NCI-H2171 (cell line): ENCODE measurements at places on chromosomes 2 and 18.

DNA sequence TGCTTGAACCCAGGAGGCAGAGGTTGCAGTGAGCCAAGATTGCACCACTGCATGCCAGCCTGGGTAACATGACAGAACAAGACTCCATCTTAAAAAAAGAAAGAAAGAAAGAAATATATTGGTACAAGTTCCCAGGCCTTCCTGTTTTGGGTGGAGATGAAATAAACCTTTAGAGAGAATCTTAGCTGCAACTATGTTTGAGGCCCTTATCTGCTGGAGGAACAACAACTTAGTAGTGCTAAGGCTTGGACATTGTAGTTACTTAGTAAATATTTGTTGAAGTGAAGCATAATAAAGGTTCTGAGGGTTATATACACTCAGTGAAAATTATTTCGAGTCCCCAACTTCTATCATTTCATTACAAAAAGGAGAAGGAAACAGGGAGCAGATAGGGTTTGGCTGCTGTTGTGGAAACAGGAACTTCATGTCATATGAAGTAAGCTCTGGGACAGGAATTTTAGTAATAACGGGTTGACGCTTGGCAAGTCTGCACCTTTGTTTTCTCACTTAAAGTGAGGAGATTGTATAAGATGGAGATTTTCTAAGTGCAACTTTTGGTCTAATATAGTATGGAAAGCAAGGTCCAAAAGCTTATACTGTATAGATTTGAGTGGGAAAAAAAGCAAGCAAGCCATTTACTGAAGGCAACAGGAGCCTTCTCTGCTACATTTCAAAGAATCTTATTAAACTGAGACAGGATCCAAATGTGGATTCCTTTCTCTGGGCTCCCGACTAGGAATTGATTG is 40.0 kb upstream of the AGPS start:
- DNase-seq = no peak

DNA sequence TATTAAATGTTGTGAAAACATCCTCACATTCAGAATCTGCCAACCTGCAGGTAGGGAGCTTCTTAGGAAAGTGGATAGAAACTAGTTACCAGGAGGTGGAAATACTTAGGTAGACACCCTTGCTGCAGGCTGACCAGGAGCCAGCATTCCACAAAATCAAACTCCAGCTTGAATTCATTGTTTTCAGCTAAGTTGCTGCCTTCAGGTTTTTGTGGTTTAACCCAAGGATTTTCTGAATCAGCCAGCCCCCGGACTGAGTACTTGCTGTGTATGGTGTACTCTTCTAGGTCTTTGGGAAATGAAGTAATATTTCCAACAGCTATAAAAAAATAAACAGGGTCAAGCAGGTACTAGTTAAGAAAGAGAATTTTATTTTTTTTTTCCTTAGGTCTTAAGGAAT is 192.1 kb upstream of the CHST9 start:
- no peak for DNase-seq

DNA sequence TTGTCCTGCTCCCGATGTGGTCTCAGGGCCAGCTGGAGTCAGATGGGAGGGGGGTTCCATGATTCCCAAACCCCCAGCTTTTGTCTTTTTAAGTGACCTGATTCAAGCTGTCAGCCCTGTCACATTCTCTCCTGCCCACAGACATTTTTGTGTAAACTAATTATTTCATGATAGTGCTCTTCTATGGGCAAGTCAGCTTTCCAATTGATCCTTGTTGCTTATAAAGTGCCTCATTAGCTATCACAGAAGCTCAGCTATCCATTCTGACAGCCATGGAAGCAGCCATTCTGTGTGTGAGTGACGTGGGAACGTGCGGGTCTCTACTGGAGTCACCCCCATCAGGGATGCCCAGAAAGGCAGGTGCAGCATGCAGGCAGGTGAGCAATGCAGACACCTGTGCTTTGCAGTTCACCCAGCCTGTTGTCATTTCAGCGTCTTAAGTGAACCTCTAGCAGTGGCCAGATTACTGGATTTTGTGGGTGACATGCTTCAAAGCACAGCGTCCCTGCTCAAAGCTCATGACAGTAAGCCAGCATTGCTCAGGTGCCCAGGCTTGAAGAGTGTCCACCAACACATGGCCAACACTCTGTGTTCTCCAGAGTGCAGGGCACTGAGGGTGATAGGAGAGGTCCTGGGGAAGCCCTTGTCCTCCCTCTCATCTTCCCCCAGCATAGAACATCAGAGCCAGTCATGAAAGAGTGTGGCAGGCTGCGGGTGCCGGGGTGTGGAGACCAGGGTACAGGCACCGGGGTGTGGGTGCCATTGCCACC is 162.1 kb upstream of the SH3BP4 start:
- no peak for DNase-seq

GRCh38 chr2:10720947-10721395 is 459 bp upstream of the ATP6V1C2 start:
- DNase-seq = no peak

- DNase-seq = no peak
These were observed 62.4 kb downstream of the OSR1 start for GRCh38 chr2:19295998-19296502.

- no peak for DNase-seq
These were observed 217.7 kb upstream of the SMAD7 start for GRCh38 chr18:49168281-49168985.
